Stimulated activated naive CD4-positive, alpha-beta T cell (primary cell): ENCODE measurements at places on chromosomes 12 and 14.
A peak's percentile ranks its signal among the peaks of the same experiment; 100 is the strongest.

GRCh38 chr12:14650789-14651188, 45.6 kb downstream of the GUCY2C start:
- no peak for DNase-seq

DNA sequence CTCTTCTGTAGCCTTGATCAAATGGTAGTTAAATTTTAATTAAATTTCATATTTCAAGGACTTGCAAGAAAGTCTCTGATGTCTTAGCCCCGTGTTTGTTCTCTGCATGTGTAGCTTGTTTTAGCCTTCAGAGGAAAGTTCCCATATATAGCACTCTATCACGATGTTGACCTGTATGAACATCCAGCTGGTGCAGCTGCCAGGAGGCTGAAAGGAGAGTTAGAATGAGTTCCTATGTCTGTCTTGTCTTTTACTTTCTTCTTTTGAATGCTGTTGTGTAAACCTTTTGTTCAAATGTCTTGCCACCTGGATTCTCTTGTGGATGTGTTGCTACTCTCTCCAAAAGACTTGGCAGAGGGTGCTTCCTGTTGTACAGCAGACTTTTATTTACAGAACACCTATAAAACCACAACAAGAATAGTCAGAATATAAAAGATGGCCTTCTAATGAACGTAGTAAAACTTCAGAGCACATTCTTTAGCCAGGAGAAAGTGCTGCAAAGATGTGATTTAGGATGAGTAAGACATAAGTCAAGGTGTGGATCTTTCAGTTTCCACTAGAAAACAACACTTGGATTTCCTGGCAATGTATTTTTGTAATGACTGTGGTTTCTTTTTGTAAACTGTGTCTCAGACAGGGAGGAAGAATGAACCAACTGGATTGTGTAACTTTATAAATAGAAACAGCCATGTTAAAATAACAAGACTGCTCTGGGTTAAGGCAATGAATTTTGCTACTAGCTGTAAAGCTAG, 17.2 kb downstream of the NAV3 start:
- DNase-seq = no peak

DNA sequence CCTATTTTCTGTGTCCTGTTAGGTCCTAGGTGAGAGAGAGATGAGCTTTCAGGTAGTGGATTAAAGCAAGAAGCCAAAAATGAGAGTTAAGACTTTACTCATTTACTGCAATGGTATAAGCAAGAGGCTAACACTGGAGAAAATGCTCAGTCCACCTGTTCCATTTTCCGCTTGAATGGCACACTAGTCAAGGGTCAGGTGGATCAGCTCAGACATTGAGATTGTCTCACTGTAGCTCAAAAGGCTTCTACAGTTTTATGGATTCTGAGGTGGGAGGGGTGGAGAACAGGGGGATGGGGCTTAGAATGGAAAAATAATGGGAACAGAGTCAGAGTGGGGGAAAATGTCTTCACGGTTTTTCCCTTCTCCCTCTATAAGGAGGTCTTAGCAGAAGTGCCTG, 57.3 kb upstream of the MUCL1 start:
- no peak for DNase-seq

DNA sequence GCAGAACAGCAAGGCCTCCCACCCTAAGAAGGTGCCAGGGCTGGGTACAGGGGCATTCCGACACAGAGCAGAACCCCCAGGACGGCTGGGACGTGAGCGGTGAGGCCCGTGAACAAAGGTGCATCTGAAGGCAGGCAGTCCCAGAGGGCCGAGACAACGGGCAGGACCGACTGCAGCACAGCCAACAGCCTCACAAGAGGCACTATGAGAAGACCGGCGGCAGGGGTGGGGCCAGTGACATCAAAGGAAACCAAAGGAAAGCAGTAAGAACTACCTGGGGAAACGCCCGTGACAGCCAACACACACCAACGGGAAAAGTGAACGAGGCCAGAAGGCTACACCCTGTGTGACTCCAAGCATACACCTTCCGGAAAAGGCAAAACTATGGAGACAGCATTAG, 9.1 kb downstream of the BTBD6 start:
- no peak for DNase-seq

DNA sequence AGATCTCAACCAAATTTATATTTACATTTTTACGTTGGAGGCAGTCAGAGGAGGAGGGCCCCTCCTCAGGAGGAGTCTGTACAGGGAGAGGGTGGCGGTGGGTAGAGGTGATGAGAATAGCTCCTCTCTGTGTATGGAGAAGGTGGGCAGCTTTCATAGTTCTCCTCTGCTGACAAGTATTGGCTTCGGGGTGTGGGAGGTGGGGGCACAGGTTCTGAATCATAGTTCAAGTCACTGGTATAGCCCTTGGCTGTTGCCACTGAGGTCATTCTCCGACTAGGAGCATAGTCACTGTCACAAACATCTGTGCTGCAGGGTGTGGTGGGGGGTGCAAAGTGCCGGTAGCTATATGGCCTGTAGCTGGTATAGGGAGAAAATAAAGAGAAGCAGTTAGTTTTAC, 50.3 kb downstream of the BCL2L14 start:
- DNase-seq = no peak

DNA sequence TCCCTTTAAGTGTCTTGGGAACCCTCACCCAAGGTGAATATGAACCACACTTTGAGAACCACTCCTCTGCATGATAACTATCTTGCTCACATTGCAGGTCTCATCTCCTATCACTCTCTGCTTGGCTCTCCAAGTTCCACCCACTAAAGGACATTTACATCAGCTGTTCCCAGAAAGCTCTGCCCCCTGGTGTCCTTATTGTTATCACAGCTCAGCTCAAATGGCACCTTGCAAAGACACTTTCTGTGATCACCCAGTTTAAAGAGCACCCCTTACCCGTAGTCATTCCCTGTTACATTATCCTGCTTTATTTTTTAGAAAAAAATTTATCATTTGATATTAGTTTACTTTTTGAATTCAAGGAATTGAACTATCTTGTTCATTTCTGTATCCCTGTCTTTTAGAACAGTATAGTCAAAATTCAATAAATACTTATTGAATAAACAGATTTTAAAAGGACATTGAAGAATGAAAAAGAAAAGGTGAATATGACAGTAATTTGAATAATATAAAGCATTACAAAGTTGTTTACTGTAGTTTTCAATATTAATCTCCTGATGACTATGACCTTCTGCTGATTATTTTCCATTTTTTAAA, 20.5 kb upstream of the GUCY2C start:
- DNase-seq = peak; percentile 12

DNA sequence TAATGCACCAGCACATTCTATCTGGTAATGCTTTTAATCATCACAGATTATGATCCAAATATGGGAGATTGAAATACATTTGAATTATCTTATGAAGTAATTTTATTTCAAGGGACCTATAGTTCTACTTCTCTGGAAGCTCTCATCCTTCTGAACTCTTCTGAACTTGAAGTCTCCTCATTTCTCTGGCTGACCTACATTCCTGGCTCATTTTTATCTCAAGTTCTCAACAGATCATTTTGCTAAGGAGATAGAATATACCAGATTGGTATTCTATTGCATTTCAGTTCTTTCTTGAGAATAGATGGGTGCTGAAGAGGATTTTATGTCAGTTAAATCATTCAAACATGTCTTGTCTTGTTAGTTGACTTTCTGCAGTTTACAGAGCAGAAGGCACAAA, 7.9 kb downstream of the HMGA2 start:
- DNase-seq = no peak

GRCh38 chr14:50676814-50677516, 8.9 kb upstream of the SAV1 start:
- no peak for DNase-seq

DNA sequence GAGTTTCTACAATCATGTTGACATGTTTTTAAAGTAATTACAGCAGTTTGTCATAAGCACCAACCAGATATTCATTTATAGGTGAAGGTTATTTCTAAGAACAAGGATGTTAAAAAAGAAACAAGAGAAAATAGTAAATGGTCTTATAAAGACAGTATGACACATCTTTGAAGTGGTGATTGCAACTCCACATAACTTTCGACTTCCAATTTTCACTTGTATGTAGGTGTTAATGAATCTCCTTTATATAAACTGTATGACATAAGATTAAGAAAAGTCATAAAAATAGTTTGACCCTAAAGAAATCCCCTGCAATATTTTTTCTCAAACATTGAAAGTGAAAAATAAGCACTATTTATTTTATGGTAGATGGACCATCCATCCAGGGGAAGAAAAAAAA, 144.8 kb upstream of the PTPRQ start:
- no peak for DNase-seq

GRCh38 chr14:92973261-92973797, 50.4 kb downstream of the CHGA start:
- no peak for DNase-seq

- peak; percentile 80 for DNase-seq
Measured at GRCh38 chr12:89245090-89245489, 107.2 kb downstream of the DUSP6 start.

GRCh38 chr14:74829251-74829650, 46.7 kb downstream of the PROX2 start:
- DNase-seq = no peak

- DNase-seq = no peak
Measured at GRCh38 chr14:37994846-37995372, 212.8 kb upstream of the SSTR1 start.

DNA sequence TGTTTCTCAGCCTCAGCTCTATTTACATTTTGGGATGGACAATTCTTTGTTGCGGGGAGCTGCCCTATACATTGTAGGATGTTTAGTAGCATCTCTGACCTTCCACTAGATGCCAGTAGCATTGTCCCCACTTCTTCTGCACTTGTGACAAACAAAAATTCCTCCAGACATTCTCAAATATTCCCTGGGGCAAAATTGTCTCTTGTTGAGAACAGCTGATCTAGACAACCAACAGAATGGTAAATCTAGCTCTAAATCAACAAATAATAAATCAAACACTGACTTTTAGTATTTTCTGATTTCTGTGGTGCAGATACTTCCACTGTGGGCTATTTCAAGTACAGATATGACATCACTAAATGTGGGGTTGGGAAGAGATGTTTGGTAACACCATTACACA, 60.7 kb downstream of the MSRB3 start:
- DNase-seq = no peak

GRCh38 chr14:45198551-45198950, 54.5 kb downstream of the MIS18BP1 start:
- DNase-seq = no peak

DNA sequence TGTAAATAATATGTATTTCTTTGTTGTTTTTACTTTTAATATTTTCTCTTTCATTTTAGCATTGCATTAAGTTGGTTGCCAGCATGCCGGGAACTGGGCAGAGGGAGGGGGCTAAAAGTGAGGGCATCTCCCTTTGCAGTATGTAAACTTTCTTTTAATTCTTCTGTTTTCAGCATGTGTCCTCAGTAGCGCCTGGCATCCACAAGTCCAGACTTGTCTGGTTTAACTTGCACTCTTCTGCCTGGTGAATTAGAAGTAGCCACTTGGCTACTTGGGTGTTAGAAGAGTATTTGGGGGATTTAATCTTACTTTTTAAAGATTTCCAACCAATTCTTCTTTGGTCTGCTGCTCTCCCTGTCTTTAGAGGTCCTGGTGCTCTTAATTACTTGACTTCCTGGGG, 117.2 kb upstream of the SCAF11 start:
- DNase-seq = no peak

- DNase-seq = peak; percentile 84
Measured at GRCh38 chr12:68745904-68746571, at the start of gene SLC35E3. SLC35E3 (plus strand) TSS chr12:68746176; CDS start chr12:68746378, 202 bp downstream.

DNA sequence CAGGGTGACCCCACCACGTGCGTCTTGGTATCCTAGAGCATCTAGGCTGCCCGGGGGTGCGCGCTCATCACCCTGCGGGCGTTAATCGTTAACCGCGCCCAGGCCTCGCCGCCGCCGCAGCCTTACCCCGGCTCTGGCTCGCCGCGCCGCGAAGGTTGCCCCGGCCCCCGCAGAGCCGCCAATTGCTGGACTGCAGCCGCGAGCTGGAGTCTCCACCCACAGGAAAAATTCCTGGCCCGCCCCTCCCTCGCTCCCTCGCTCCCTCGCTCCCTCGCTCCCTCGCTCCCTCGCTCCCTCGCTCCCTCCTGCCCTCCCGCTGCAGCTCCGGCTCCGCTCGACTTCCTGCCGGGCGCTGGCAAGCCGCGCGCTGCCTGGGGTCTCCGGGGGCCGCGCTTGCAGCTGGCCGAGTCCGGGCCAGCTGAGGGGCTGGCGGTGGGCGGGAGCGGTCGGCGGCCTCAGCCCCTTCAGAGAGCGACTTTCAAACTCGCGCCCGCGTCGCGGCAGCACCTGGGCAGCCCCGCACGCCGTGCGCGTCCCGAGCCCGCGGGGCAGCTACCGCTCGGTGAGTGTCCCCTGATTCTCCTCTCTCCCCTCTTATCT, at the start of gene PLEKHG3:
TSS of gene PLEKHG3 (plus strand) at position 282 of the 600 bp plus-strand sequence. CDS start 23,208 bp downstream, outside the sequence.
- no peak for DNase-seq

GRCh38 chr14:50049703-50050570, 66.4 kb downstream of the VCPKMT start:
- DNase-seq = no peak

GRCh38 chr12:95796225-95796981, 5.8 kb upstream of the NTN4 start:
- DNase-seq = no peak

- peak; percentile 38 for DNase-seq
Measured at GRCh38 chr14:104689109-104689880, at the start of gene INF2. INF2 (plus strand) TSS chr14:104689618; CDS start chr14:104701366, 11,748 bp downstream.

- no peak for DNase-seq
Measured at GRCh38 chr12:107533218-107533617, 152.4 kb upstream of the PWP1 start.

DNA sequence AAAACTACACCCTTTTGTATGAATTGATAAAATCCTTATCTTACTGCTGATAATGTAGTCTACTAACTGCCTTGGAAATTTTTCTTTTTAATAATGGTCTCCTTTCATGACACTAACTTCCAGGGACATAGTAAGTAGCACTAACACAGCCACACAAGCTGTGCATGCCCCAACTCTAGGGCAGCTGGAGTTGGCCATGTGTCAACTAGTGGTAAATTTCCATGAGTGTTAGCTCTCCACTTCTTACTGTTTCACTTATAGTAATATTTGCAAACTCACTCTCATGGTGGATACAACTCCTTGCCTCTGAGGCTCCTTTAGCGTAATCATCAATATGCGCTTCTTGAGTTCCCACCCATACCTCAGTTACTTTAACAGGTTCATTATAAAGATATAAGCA, 38.0 kb downstream of the LGR5 start:
- no peak for DNase-seq

- no peak for DNase-seq
Measured at GRCh38 chr14:41476526-41476925, 130.2 kb upstream of the LRFN5 start.

DNA sequence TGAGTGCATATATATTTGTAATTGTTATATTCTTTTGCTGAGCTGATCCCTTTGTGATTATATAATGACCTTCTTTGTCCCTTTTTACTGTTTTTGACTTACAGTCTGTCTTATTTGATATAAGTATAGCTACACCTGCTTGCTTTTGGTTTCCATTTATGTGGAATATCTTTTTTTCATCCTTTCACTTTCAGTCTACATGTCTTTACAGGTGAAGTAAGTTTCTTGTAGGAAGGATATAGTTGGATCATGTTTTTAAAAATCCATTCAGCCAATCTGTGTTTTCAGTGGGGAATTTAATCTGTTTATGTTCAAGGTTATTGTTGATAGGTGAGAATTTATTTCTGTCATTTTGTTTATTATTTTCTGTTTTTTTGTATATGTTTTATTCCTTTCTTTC, 12.1 kb downstream of the GZMH start:
- DNase-seq = no peak
